ENCODE measurements at places on chromosomes 4 and X. TPM values are rescaled to one million over a fixed set of nuclear protein-coding genes. Genes with fewer than 3 reads are reported as not detected.

Gene NHSL2
- total RNA-seq = 17.0 TPM

Gene MTNR1A
- not detected for total RNA-seq

Gene BGN
- total RNA-seq = not detected

Gene SLC10A4
- 0.17 TPM for total RNA-seq

Gene TLR6
- total RNA-seq = 1.00 TPM

Gene EMCN
- not detected for total RNA-seq

Gene CABS1
- not detected for total RNA-seq

Gene ADH5
- 74.0 TPM for total RNA-seq

DNA sequence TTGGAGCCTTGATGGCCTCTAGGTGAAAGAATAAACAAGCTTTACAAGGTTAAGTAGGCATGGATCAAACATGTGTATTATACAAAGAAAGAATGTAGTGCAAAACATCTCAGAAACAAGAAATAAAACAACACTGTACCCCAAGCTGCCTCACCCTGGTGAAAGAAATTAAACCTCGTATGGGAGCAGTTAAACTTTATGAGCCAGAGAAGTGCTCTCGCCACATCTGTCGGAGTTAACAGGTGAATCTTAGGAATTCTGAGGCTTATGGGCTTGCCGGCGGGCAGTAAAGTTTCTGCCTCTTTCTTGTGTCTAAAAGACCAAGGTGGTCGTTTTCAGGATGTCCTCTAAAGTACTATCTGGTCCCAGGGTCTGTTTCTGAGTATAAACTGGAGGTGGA is 34.0 kb upstream of the ARSH start:
- no peak overlapping the region for H3K27ac ChIP-seq
- H3K4me3 ChIP-seq = no peak overlapping the region
- no peaks in the 10 kb centered on the region for H3K4me1 ChIP-seq
- no peak for DNase-seq

GRCh38 chr4:1873291-1873690 is 2.1 kb downstream of the NSD2 start:
- H3K27me3 ChIP-seq = no peaks in the 10 kb centered on the region
- no peak overlapping the region for H3K27ac ChIP-seq
- H3K36me3 ChIP-seq = peaks cover 3% of the 10 kb centered on the region
- H3K4me3 ChIP-seq = peak overlapping the region; percentile 61
- no peak for DNase-seq
- H3K4me1 ChIP-seq = peaks cover 15% of the 10 kb centered on the region

GRCh38 chr4:158770671-158771070 is 1.8 kb downstream of the FNIP2 start:
- no peak overlapping the region for H3K4me3 ChIP-seq
- peaks cover 8% of the 10 kb centered on the region for H3K4me1 ChIP-seq
- no peak for DNase-seq
- H3K36me3 ChIP-seq = no peaks in the 10 kb centered on the region
- no peaks in the 10 kb centered on the region for H3K27me3 ChIP-seq
- peak overlapping the region; percentile 29 for H3K27ac ChIP-seq

DNA sequence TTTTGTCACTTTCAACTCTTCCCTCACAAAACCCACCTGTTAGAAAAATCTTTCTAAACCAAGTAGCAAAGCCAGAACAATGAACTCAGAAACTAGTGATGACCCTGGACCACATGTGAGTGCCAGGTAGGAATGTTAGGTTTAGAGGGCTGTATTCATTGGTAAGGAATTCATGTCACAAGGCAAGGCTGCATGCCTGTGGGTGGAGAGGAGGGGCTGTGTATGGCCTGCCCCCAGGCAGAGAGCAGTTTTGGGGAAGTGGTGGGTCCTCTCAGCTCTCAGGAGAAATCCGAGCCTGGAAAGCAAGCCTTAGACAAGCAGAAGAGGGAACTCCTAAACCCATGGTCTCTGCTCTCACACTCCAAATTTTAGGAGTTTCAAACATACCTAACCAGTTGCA is 2.4 kb downstream of the RNF175 start:
- no peak overlapping the region for H3K4me3 ChIP-seq
- no peak overlapping the region for H3K27ac ChIP-seq
- no peaks in the 10 kb centered on the region for H3K27me3 ChIP-seq
- H3K36me3 ChIP-seq = no peaks in the 10 kb centered on the region

- no peak for DNase-seq
- H3K27ac ChIP-seq = no peak overlapping the region
- no peak overlapping the region for H3K4me3 ChIP-seq
- H3K27me3 ChIP-seq = no peaks in the 10 kb centered on the region
- H3K36me3 ChIP-seq = no peaks in the 10 kb centered on the region
These were observed 186.1 kb downstream of the CAMK2D start for GRCh38 chr4:113575401-113575800.

- H3K27me3 ChIP-seq = no peaks in the 10 kb centered on the region
- DNase-seq = no peak
- H3K36me3 ChIP-seq = no peaks in the 10 kb centered on the region
- no peak overlapping the region for H3K27ac ChIP-seq
- H3K4me1 ChIP-seq = no peaks in the 10 kb centered on the region
- no peak overlapping the region for H3K4me3 ChIP-seq
These were observed 52.9 kb downstream of the CRMP1 start for GRCh38 chr4:5839751-5840674.

- no peaks in the 10 kb centered on the region for H3K27me3 ChIP-seq
- H3K36me3 ChIP-seq = no peaks in the 10 kb centered on the region
- no peak overlapping the region for H3K4me3 ChIP-seq
- no peaks in the 10 kb centered on the region for H3K4me1 ChIP-seq
These were observed 10.3 kb upstream of the LSM6 start for GRCh38 chr4:146165221-146165620.

GRCh38 chr4:2472187-2472586 is 3.3 kb downstream of the RNF4 start:
- H3K4me3 ChIP-seq = no peak overlapping the region
- DNase-seq = no peak
- H3K36me3 ChIP-seq = peaks cover 7% of the 10 kb centered on the region

DNA sequence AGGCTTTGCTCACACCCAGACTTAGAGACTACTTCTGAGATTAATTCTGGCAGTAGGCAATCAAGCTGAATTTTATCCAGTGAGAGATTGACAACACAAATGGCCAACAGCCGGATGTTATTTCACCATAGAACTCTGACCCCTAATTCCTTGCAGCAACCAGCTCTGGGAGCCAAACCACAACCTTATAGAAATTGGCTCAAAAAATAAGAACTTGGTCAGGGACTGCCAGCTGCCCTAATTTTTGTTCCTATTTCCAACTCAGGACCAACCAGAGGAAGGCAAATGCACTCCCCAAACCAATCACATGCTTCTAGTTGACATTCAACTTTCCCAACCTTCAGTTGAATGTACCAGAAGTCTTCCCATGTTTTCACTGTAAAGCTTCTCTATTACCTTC is 269.7 kb downstream of the HS3ST1 start:
- no peak overlapping the region for H3K27ac ChIP-seq
- DNase-seq = no peak

- no peaks in the 10 kb centered on the region for H3K27me3 ChIP-seq
- H3K4me1 ChIP-seq = peaks cover 13% of the 10 kb centered on the region
- H3K27ac ChIP-seq = peak overlapping the region; percentile 98
- peak overlapping the region; percentile 73 for H3K4me3 ChIP-seq
These were observed 78.0 kb upstream of the BCOR start for GRCh38 chrX:40175511-40176350.

DNA sequence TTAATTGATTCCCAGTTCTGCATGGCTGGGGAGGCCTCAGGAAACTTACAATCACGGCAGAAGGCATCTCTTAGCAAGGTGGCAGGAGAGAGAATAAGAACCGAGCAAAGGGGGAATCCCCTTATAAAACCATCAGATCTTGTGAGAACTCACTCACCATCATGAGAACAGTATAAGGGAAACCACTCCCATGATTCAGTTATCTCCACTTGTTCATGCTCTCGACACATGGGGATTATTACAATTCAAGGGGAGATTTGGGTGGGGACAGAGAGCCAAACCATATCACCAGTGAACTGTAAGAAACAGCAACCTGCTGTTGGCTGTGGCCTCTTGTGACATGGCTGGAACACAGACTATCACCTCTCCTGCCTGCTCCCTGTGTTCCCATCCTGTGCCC is 7.1 kb upstream of the CYTL1 start:
- H3K36me3 ChIP-seq = no peaks in the 10 kb centered on the region
- no peaks in the 10 kb centered on the region for H3K27me3 ChIP-seq
- H3K27ac ChIP-seq = no peak overlapping the region

GRCh38 chr4:8175686-8176085 is 17.1 kb upstream of the ABLIM2 start:
- H3K4me3 ChIP-seq = no peak overlapping the region
- DNase-seq = no peak
- H3K27ac ChIP-seq = no peak overlapping the region
- H3K27me3 ChIP-seq = no peaks in the 10 kb centered on the region
- no peaks in the 10 kb centered on the region for H3K36me3 ChIP-seq

DNA sequence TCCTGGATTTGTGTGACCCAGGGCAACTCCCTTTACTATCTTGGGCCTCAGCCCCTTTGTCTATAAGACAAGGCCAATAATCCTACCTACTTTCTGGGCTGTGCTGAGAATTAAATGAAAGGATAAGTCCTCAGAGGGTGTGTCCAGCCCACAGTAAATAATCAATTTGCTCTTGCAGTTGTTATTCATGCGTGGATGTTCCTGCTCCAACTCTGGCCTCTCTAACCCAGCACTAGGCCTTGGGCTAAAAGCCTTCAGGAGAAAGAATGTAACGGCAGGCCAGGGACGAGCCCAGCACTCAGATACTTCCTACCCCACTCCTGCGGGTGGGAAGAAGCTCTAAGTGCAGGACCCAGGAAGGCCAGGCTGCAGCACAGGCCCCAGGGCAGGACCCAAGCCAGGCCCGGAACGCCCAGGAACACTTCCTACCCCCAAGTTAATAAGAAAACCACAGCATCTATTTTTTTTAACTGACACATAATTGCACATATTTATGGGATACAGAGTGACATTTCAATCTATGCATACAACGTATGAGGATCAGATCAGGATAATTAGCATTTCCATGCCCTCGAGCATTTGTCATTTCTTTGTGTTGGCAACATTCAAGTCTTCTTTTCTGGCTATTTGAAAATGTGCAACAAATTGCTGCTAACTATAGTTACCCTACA is 179.6 kb upstream of the RBPJ start:
- no peaks in the 10 kb centered on the region for H3K36me3 ChIP-seq
- H3K27me3 ChIP-seq = no peaks in the 10 kb centered on the region
- H3K27ac ChIP-seq = no peak overlapping the region
- DNase-seq = no peak

DNA sequence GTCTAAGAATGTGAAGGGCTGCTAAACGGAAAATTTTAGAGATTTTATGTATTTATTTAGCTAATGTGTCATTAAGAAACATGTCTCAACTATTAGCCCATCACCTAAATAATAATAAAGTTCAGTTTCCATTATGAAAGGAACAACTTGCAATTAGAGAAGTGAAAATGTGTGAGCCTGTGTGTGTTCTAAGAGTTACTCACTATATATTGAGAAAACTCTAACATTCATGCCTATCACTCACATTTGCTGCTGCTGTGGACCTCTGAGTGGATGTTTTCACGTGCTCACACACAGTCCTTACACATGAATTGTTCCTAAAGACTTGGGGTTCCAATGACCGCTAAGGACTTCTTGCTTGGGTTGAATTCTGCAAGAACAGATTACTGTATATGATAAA is 364.0 kb downstream of the TMA16 start:
- no peak overlapping the region for H3K4me3 ChIP-seq
- no peak for DNase-seq
- H3K27ac ChIP-seq = no peak overlapping the region
- H3K4me1 ChIP-seq = no peaks in the 10 kb centered on the region
- H3K27me3 ChIP-seq = no peaks in the 10 kb centered on the region
- H3K36me3 ChIP-seq = no peaks in the 10 kb centered on the region

GRCh38 chr4:176306837-176307665 is 12.7 kb upstream of the SPCS3 start:
- DNase-seq = no peak
- no peak overlapping the region for H3K4me3 ChIP-seq
- H3K36me3 ChIP-seq = no peaks in the 10 kb centered on the region

- no peak overlapping the region for H3K4me3 ChIP-seq
- H3K4me1 ChIP-seq = no peaks in the 10 kb centered on the region
- no peaks in the 10 kb centered on the region for H3K36me3 ChIP-seq
- DNase-seq = no peak
- no peak overlapping the region for H3K27ac ChIP-seq
- H3K27me3 ChIP-seq = no peaks in the 10 kb centered on the region
These were observed 9.7 kb upstream of the CLNK start for GRCh38 chr4:10694151-10694827.

- no peak overlapping the region for H3K27ac ChIP-seq
- H3K4me3 ChIP-seq = no peak overlapping the region
- DNase-seq = no peak
- H3K4me1 ChIP-seq = no peaks in the 10 kb centered on the region
- no peaks in the 10 kb centered on the region for H3K36me3 ChIP-seq
- H3K27me3 ChIP-seq = no peaks in the 10 kb centered on the region
These were observed 24.4 kb upstream of the DYNLT3 start for GRCh38 chrX:37871626-37872302.

DNA sequence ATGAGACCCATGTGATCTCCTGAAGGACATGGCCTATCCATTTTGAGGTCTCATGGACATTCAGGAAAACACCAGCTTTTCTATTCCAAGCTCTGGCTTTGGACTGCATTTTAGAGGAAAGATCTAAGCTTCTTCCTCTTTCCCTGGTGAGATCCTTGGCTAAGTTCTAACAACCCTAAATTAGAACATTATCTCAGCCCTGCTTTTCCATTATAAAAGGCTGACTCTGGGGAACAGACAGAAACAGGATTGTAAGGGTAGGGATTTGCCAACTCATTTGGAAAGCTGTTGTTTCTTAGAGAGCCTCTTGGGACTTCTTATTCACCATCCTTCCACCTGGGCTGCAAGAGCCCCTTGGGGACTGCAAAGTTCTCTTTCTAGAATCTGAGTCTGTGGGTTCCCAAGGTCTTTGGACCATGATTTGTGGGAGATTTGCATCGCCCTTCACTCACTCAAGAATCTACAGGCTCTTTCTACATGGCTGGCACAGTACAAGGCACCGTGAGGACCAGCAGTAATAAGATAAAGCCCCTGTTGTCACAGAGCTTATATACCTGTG is 146.9 kb downstream of the FNIP2 start:
- H3K4me3 ChIP-seq = no peak overlapping the region
- no peak overlapping the region for H3K27ac ChIP-seq
- no peaks in the 10 kb centered on the region for H3K27me3 ChIP-seq
- H3K4me1 ChIP-seq = no peaks in the 10 kb centered on the region
- DNase-seq = no peak

DNA sequence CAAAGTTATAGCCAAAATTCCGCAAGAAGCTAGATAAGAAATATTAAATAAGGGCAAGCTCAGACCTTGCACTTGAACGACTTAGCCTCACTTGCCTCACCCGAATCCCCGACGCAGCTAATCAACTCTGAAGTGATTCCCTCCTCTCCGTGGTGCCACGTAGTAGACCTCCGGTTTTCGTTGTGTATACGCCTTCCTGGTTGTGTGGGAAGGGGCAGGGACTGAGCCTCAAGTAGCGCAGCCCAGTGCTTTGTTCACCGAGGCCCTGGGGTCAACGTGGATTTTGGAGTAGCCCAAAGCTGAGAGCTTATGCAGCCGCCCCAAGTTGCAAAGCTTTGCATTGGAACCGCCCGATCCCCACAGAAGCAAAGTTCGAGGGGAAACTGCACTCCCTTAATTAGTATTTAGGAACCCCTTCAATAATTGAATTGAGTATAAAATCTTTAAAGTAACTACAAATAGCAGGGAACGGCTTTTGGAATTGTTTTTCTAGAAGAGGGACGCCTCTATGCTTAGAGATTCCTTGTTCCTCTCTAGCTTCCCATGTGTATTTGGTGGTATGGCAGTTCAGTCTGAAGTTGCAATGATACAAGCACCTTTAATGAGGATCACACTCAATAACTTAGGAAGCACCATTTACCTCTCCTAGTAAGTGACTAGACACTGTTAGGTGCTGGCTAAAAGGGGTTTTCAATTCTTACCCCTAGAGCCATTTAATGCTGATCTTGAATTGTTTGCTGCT is 55.7 kb downstream of the LINC00632 start:
- no peak for DNase-seq
- H3K36me3 ChIP-seq = no peaks in the 10 kb centered on the region
- no peak overlapping the region for H3K4me3 ChIP-seq
- H3K27me3 ChIP-seq = no peaks in the 10 kb centered on the region
- H3K27ac ChIP-seq = no peak overlapping the region
